Activated T-helper 1 cell treated with anti-CD3 and anti-CD28 coated beads, Interleukin-2, amount 50 U/mL, for 16 hours (primary cell): ENCODE measurements at places on chromosomes 6 and 20.

DNA sequence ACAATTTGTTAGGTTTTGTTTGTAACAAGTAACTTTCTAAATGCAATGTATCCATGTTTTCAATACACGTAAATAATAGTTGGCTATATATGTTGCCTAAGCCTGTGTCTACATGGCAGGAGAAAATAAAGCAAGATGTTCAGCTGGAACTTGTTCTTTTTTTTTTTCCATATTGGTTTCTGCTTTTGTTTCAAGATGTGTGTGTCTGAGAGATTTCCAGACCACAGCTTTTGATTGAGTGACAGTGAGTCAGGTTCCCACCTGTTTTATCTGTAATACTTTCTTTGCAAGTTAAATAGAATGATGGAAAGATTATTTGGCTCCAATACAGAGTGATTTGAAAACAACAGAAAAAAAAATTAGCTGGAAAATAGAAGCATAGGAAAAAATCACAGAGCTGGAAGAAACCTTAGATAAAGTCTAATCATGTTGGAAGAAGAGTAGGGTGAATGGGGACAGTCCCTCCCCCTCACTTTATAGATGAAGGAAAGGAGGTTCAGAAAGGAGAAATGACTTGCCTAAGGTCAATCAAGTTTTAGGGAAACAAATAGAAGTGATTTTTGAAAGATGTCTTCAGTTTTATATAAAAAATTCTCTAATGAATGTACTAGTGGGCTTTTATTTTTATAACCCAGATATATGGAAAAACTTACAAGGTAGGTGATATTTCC lies 150.9 kb upstream of the STMND1 start:
- DNase-seq, result no peak

GRCh38 chr20:62358171-62359042 lies 8.7 kb downstream of the LAMA5 start:
- DNase-seq, result no peak

- no peak for DNase-seq
Measured at GRCh38 chr20:57043091-57043490, 223.3 kb downstream of the BMP7 start.

DNA sequence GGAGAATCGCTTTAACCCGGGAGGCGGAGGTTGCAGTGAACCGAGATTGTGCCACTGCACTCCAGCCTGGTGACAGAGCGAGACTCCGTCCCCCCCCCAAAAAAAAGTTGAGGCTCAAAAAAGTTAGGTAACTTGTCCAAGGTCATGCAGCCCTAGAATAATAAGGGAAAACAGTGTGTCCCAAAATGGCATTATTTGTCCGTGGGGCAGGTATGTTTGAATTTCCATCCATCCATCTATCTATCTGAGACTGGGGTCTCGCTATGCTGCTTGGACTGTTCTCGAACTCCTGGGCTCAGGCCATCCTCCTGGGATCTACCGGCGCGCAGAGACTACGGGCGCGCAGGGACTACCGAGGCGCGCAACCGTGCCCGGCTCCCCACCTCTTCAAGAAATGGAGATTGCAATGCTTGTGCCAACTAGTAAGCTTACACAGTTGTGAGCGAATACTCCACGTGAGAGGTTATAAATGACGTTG lies 374 bp upstream of the ABCC10 start:
- no peak for DNase-seq

GRCh38 chr6:148364056-148364824 lies 21.6 kb downstream of the SASH1 start:
- no peak for DNase-seq
